ENCODE measurements at places on chromosomes 16 and 17.

GRCh38 chr17:42422958-42423712 lies at the start of gene CAVIN1:
TSS of gene CAVIN1 (minus strand) at chr17:42423256. CDS start at chr17:42423097, 159 bp downstream.
- DNase-seq = peak; percentile 92

GRCh38 chr16:31334934-31335333 lies 20.0 kb upstream of the ITGAX start:
- no peak for DNase-seq

- no peak for DNase-seq
Measured at GRCh38 chr16:52921104-52921503, 131.6 kb downstream of the CHD9NB start.

- DNase-seq = no peak
Measured at GRCh38 chr16:4003576-4003975, 112.7 kb downstream of the ADCY9 start.

GRCh38 chr17:30832438-30833124 lies 815 bp downstream of the ATAD5 start:
- DNase-seq = no peak

DNA sequence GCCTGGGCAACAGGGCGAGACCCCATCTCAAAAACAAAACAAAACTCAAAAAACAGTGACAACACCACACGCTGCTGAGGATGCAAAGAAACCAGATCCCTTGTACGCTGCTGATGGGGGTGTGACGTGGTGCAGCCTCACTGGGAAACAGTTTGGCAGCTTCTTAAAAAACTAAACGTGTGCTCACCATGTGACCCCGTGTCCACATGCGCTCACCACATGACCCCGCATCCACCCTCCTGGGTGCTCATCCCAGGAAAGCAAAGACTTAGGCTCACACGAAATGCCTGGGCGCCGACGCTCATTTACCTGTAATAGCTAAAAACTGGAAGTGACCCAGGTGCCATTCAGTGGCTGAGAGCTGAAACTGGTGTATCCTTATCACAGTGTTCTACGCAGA lies 19.9 kb upstream of the RPL13 start:
- DNase-seq = no peak

GRCh38 chr16:84917492-84917891 lies 93.8 kb downstream of the ZDHHC7 start:
- no peak for DNase-seq

GRCh38 chr16:27972500-27972899 lies 91.0 kb downstream of the GSG1L start:
- no peak for DNase-seq

GRCh38 chr17:34156401-34156740 lies 98.7 kb upstream of the CCL2 start:
- DNase-seq = no peak

DNA sequence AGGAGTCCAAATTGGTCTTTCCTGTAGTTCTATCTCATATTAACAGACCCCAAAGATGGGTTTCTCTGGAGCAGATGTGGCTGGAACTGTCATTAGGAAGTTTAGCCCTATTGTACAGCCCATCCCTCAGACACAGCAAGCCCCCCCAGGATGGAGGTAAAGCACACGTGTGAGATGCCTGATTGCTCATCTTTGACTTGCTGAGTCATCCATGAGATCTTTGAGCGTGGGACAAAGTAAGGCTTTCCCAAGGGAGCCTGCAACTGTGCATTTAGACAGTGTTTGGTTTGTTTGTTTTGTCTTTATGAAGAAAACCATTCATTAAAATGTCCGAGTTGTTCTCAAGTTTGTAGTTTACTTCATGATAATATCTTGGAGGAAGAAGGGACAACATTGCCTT lies 145.3 kb upstream of the CDH13 start:
- no peak for DNase-seq

- DNase-seq = no peak
Measured at GRCh38 chr16:50126183-50126582, 26.9 kb upstream of the TENT4B start.

DNA sequence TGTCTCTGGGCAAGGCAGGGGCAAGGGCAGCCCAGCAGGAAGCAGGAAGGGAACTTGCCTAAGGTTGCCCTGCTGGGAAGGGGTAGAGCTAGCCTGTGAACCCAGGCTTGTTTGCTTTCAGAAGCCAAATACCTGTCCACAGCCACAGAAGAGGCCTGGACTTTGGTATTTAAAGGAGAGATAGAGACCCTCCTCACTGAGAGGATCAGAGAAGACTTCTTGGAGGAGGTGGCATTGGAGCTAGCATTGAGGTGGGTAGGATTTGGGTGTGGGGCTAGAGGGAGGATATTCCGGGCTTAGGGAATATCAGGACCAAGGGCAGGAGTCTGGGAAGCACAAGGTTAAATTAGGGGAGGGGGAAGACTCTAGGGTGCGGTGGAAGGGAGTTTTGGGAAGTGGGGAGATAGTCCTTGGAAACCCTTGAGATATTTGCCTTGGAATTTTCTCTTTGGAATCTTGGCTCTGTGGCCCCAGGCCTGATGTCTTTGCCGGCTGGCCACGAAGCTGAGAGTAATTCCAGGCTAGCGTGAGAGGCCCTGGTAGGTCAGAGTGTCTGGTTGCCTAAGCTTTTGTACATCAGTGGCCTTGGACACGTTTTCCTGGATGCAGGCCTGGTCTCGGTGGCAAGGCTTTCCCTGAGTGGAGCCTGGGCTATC lies 13.1 kb upstream of the ETV4 start:
- no peak for DNase-seq

DNA sequence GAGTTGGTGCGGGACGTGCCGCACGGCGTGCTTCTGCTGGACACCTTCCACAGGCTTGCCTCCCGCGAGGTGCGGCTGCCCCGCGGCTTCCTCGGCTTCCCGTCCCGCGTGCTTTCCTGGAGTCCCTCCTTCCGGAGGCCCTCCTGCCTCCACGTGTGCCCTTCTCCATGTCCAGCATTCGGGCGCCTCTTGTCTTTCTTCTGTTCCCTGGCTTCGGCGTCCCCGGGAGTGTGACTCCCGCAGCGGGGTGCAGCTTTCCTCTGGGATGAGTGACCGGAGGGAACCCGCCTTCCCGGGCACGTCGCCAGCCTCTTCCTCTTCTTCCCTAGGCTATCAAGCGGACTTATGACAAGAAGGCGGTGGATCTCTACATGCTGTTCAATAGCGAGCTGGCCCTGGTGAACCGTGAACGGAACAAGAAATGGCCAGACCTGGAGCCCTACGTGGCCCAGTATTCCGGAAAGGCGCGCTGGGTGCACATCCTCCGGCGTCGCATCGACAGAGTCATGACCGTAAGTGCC lies 23.0 kb downstream of the DNAH2 start:
- DNase-seq = no peak

DNA sequence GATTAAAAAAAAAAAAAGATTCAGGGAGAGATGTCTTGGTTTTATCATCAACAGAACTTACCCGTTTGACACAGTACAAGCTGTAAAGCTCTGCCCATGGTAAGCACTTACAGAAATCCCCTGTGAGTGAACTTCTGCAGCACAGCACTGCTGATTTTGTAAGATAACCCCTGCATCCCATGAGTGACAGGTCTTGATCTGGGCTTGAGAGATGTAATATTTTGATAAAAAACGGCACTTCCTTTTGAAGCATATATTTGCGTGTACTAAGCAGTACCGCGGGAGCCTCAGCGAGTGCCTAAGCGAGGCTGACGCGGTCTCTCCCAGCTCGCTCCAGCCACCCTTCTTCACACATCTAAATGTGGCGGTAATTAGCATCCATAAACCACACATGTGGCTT lies 50.5 kb downstream of the IKZF3 start:
- no peak for DNase-seq

DNA sequence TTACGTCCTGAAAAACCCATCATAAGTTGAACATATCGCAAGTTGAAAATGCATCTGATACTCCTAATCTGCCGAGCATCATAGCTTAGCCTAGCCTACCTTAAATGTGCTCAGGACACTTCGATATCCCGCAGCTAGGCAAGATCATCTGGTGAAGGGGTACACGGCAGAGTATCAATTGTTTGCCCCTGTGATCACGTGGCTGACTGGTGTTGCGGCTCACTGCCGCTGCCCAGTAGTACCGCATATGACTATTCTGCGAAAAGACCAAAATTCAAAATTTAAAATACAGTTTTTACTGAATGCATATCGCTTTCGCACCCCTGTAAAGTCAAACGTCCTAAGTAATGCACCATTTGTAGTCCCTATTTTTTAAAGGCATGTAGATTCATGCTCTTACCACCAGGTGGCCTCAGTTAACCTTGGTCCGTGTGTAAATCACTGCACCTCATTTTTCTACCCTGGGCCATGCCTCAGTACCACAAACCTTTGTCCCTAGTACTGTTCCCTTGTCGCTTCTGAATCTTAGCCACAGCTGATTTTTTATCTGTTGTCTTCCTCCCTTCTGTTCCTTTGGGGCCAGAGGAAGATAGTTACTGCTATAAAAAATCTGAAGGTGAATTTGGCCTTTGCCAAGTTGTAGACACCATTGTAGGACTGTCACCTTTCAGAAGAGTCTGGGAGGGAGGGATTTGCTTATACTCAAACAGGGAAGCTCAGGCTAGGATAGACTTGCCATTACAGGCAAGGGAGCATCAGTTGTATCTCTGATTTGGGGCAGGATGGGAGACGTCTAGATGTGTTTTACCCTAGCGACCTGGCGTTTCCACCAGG lies 34.4 kb downstream of the WWP2 start:
- DNase-seq = peak; percentile 25

DNA sequence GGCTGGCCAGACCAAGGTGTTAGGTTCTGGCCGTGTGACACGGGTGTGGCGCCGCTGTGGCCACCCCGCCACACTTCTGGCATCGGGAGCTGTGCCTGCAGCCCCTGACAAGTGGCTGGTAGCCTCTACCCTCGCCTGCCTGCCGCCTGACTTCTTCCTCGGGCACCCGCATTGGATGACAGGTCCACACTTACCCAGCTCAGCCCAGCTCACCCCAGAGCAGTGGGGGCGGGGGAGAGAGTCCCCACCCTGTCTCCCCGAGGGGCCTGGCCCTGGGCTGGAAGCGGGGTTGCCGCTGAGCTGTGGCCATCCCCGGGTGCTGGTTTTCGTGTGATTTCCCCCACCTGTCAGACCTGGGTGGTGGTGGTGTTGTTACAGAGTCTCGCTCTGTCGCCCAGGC lies 53.9 kb upstream of the ACSF3 start:
- no peak for DNase-seq

- peak; percentile 65 for DNase-seq
Measured at GRCh38 chr16:67514382-67514828, 14.2 kb upstream of the RIPOR1 start.

DNA sequence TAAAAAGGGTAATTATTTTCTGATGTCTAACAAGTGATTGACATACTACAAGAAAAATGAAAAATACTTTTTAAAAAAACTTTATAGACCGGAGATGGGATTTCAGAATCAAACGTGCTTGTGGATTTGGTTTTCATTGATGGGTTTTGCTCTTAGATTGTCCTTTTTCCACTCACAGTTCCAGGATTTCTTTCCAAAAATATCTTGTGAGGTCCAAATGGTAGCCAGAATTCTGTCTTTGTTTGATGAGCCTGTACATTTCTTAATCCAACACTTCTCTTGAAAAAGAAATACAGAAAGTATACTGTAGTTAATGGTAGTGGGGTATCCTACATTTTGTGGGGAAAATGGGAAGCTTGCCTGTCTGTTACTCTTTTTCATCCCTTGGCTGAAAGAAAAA lies 329.3 kb downstream of the KCNJ2 start:
- no peak for DNase-seq

DNA sequence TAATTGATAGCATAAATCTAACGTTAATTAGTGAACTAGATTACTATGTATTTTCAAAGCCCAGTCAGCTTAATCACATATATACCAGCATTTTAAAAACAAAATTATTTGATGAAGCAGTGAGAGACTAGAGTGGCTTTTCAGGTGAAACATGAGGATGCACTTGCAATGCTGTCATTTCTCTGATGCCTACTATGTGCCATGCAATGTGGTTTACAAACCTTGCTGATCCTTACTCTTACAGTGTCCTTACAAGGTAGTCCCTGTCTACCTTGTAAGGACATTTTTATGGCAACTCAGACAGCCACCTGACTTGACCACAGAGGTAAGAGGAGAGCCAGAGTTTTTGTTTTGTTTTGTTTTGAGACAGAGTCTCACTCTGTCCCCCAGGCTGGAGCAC lies 42.7 kb downstream of the CYB5B start:
- DNase-seq = no peak

- DNase-seq = no peak
Measured at GRCh38 chr17:76650504-76650903, 6.9 kb upstream of the ST6GALNAC1 start.

DNA sequence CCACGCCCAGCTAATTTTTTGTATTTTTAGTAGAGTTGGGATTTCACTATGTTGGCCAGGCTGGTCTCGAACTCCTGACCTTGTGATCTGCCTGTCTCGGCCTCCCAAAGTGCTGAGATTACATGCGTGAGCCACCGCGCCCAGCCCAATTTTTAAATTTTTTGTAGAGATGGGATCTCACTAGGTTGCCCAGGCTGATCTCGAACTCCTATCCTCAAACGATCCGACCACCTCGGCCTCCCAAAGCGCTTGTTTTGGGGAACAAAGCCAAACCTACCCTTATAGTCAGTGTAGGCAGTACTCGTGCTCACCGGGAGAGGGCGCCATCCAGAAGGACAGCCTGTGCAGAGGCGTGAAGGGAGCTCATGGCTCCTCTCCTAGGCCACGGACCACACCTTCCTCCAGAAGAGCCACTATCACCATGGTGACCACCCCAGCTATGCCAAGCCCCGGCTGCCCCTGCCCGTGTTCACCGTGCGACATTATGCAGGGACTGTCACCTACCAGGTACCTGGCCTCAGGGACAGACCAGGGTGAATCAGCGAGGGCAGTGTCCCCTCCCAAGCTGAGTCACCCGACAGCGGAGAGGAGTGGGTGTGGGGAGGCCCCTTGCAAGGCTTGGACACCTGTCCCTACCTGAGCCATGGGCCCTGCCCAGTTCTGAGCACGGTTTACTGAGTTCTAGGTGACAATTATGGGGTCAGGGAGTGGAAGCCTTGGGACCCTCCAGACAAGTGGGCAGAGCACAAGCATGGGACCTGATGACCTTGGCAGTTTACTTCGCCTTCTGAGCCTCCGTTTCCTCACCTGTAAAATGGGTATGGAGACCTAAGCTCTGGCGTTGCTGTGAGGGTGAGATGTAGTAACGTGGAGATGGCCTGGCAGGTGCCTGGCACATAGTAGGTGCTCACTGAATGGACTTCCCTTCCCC lies 13.7 kb downstream of the MYO15B start:
- no peak for DNase-seq

- no peak for DNase-seq
Measured at GRCh38 chr16:78437352-78437968, 338.0 kb downstream of the WWOX start.

- no peak for DNase-seq
Measured at GRCh38 chr17:43003542-43004172, 2.9 kb upstream of the IFI35 start.

DNA sequence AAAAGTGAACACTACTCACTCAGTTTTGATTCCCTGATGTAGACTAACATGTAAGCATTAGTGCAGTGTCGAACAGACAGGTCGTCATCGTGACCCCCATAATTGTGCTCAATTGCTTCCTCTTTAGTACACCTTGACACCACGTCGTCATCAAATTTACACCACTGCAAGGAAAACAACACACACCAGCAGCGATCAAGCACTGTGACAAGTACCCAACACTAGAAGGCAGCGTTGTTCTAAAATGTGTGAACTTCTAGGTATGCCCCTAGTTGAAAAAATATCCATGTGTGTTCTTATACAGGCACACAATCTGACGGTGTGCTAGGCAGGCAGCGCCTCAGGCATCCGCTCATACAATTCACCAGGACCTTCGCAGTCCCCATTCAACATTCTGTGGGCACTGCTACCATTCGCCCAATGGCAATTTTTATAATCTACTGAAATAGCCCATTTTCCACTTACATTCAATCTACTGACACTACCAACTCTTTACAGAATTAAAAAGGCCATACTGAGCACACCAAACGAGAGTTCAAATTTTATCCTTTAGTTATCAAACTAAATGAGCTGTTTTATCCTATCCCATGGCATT lies 23.1 kb downstream of the LITAFD start:
- DNase-seq = no peak
